Stimulated activated CD4-positive, alpha-beta T cell treated with anti-CD3 and anti-CD28 coated beads, Interleukin-4, amount 100 ng/mL, for 4 hours (primary cell): ENCODE measurements at places on chromosomes 7 and 10.

DNA sequence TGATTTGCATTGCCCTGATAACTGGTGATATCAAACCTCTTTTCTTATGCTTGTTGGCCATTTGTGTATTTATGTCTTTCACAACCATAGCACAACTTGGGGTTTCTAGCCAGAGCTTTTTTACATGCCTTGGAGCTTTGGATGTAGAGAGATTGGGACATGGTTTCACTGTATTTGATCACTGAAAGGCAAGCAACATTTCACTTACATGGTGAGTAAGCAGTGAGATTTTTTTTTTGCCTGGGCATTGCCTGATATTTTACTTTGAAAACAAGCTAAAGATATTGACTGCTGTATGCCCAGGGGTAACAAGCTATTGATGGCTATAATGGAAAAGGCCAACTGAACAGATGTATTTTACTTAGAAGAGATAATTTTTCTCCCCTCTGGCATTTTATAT, 259.0 kb downstream of the PHTF2 start:
- no peak for DNase-seq

GRCh38 chr10:6203331-6204062, 765 bp downstream of the PFKFB3 start:
- DNase-seq: peak; percentile 55

GRCh38 chr10:1266033-1266802, 210.0 kb downstream of the WDR37 start:
- no peak for DNase-seq

DNA sequence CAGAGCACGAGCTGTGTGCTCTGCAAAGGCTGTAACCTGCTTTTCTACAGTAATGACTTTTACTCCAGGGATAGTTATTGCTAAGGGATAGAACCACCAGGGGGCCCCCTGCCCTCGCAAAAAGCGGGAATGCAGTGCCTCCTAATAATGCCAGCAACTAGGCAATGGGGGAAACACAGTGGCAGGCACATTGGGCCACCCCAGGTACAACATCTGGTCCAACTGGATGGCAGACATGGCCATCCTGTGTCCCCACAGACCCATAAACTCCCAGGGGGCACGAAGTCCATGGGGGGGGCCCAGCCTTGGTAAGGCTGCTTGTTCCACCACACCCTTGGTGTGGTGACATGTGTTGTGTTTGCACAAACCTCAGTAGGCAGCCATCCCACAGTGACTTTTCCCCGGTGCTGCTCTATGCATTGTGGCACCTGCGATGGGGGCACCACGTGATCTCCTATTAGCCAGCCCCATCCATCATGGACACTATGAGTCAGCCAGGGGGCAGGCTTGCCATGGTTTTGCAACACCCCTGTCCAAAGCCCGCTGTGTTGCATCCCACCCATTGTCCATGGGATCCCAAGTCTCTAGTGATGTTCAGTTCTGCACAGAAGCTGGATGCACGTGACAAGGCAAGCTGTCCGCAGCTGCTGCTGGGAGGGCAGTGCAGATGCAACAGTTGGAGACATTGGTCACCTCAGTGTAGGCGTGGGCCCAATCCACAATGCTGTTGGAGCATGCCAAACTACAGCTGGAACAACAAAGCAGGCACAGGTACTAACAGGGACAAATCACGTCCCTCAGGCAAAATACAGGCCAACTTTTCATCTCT, 84.0 kb downstream of the ANLN start:
- DNase-seq: no peak

- no peak for DNase-seq
Observed at GRCh38 chr7:2759736-2760097, 71.7 kb downstream of the AMZ1 start.

DNA sequence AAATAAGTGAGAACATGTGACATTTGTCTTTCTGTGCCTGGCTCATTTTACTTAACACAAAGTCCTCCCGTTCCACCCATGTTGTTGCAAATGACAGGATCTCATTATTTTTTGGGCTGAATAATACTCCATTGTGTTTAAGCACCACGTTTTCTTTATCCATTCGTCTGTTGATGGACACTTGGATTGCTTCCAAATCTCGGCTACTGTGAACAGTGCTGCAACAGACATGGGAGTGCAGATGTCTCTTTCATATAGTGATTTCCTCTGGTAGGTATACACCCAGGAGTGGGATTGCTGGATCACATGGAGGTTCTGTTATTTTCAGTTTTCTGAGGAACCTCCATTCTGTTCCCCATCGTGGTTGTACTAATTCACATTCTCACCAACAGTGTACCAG, 264.4 kb upstream of the GALNT17 start:
- no peak for DNase-seq

- peak; percentile 34 for DNase-seq
Observed at GRCh38 chr10:89301721-89302445, at the start of gene IFIT2. Gene IFIT2, plus strand, starts transcription at chr10:89302046. Its CDS starts 78 bp downstream, at chr10:89302124.

DNA sequence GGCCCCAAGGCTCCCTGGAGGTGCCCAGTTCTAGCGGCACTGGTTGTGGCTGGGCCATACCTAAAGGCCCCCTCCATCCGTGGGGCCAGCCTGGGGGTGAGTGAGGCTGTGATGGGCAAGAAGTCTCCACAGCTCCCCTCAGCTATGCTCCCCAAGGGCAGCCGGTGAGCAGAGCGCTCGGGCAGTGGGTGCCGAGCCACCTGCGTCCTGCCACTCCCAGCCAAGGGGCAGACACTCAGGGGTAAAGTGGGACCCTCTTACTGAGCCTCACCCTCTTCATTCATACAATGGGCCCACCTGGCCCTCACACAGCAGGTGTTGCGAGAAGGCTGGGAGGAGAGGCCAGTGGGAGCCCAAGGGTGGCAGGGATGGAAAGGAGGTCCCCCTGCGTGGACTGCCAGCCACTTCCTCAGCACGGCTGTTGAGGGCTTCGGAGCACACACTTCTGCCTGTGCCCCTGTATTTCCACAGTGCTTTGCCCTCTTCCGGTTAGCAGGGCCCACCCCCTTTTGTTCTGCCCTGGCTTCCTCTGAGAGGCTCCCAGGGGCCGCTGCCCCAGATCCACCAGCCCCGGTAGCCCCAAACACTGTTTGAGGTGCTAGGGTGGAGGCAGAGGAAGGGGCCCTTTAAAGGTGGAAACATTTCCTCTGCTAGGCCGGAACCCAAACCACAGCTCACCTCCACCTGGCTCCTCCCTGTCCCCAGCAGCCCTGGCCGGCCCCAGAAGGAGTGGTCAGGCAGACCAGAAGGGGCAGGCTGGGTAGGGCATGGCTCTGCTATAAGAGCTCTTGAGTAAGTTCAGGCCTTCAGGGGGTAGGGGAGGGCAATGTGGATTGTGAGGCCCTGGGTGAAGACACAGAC, 16.4 kb upstream of the C10orf105 start:
- peak; percentile 71 for DNase-seq

GRCh38 chr7:155549226-155549625, 2.9 kb upstream of the CNPY1 start:
- DNase-seq: no peak

DNA sequence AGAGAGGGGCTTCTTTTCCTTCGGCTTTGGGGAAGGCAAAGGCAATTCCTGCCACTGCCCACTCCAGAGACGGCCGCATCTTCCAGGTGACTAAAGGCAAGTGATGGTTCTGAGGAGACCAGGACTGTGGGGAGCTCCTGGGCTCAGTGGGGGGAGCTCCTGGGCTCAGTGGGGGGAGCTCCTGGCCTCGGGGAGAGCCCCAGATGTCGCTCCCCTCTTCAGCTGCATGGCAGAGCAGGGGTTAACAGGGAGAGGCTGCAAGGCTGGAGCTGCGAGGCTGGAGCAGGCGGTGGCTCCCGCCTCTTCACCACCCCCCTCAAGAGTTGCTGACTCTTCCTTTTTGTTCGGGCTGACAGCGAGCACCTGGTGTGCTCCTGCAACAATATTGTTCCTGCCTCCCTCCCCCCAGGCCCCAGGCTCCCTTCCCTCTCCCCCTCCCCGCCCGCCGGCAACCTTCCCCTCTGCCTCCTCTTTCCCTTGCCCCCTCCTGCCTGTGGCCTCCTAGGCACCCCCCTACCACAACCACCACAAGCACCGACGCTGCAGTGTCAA, 56.3 kb upstream of the LBX1 start:
- DNase-seq: no peak

GRCh38 chr10:2839081-2839725, 228.1 kb upstream of the PFKP start:
- DNase-seq: peak; percentile 35

DNA sequence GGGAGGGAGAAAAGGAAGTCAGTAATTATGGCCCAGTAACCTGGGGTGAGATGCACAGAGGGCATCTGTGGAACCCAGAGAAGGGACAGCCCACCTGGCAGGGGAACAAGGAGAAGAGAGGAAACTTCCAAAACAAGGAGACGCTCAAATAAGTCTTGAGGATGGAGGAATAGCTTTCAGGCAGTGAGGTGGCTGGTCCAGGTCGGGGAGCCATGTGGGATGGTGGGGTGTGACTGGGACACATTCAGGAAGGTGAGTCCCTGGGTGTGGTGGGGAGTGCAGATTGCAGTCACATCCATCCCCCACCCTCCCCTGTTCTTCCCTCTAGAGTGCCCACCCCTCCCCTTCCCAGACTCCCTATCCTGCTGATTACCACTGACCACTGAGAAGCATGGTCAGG, 175.4 kb downstream of the GRID1 start:
- DNase-seq: no peak

DNA sequence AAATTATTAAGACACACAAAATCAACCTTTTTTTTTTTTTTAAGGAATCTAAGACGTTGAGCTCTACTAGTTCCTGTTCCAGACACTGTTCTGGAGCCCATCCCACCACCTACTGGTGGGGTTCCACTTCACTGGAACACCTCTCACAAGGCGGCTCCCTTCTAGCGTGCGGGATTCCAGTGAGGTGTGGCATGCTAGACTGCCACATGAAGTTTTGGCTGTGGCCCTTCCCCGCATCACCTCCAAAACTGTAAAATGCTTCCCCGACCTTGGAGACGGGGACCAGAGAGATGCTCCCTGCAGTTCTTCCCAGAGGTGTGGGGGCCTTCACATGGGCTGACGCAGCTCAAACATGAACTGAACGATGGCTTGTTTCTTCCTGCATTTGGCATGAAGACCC, 12.6 kb downstream of the FAM53B start:
- no peak for DNase-seq

- DNase-seq: no peak
Observed at GRCh38 chr7:65983965-65984658, 2.1 kb upstream of the GUSB start.

DNA sequence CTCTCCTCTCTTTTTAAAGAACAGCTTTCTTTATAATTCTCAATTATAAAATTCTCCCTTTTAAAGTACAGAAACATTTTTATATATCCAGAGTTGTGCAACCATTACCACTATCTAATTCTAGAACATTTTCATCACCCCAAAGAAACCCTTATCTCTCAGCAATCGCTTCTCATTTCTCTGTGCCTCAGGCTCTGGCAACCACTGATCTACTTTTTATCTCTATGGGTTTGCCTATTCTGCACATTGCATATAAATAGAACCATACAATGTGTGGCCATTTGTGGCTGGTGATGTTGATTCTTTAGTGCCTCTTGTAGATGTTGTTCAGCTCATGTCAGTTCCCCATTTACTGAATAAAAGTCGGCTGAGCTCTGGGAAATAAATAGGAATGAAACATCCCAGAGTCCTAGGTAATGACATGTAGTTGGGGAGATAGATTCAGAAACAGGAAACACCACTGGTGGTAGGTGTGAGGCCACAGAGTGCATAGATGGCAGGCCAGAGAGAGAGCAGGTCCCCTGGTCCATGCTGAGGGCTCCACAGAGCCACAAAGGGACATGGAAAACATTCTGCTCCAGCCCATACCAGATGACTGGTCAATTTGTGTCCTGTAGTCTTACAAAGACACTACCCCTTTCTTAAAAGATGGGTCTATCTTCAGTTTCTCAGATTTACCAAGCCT, 126.5 kb downstream of the PLPP4 start:
- no peak for DNase-seq

- DNase-seq: no peak
Observed at GRCh38 chr10:37067576-37067975, 57.8 kb upstream of the ANKRD30A start.

GRCh38 chr10:109940553-109940952, 17.2 kb upstream of the XPNPEP1 start:
- no peak for DNase-seq

DNA sequence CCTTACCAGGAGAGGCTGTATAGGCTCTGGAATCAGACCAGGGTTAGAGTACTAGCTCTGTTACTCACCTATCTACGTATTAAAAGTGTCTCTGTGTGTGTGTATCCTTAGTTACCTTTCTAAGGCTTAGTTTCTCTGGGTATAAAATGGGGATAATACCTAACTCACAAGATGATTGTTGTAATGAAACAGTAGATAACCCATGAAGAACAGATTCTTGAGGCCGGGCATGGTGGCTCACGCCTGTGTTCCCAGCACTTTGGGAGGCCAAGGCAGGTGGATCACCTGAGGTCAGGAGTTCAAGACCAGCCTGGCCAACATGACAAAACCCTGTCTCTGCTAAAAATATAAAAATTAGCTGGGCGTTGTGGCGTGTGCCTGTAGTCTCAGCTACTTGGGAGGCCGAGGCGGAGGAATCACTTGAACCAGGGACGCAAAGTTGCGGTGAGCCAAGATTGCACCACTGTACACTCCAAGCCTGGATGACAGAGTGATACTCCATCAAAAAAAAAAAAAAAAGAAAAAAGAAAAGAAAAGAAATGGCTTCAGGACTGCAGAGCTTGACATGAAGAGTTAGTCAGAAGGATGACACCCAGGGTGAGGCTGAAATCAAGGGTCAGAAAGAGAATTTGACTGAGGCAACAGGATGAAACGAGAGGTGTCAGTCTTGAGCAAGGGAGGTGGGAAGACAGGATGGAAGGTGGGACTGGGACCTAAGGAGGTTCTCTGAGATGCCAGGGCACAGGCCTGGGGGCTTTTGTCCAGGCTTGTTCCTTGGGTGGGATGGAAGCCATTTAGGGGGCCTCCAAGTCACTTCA, 33.4 kb downstream of the PRKAR2B start:
- DNase-seq: no peak

DNA sequence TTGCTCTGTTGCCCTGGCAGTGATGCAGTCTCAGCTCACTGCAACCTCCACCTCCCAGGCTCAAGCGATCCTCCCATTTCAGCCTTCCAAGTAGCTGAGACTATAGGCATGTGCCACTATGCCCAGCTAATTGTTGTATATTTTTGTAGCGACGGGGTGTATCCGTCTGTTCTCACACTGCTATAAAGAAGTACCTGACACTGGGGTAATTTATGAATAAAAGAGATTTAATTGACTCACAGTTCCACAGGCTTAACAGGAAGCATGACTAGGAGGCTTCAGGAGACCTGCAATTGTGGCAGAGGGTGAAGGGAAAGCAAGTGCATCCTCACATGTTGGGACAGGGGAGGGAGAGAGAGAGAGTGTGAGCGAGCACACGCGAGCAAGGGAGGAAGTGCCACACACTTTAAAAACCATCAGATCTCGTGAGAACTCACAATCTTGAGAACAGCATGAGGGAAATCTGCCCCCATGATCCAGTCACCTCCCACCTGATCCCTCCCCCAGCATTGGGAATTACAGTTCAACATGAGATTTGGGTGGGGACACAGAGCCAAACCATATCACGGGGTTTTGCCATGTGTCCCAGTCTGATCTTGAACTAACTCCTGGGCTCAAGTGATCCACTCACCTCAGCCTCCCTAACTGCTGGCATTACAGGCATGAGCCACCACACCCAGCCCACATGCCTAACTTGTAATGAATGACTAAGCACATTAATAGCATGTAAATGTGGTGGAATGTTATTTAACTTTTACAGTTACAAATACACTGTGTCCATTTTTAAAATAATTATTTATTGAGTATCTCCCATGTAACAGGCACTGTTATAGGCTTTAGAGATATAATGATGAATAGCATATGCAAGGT, 65.5 kb downstream of the RALA start:
- DNase-seq: no peak

- DNase-seq: no peak
Observed at GRCh38 chr10:96341219-96342182, 17.3 kb downstream of the OPALIN start.

- no peak for DNase-seq
Observed at GRCh38 chr7:133478591-133479135, 225.8 kb downstream of the EXOC4 start.
